ENCODE measurements at places on chromosomes 1 and 21.

GRCh38 chr1:97378596-97378995 lies 542.2 kb downstream of the DPYD start:
- DNase-seq, result no peak

DNA sequence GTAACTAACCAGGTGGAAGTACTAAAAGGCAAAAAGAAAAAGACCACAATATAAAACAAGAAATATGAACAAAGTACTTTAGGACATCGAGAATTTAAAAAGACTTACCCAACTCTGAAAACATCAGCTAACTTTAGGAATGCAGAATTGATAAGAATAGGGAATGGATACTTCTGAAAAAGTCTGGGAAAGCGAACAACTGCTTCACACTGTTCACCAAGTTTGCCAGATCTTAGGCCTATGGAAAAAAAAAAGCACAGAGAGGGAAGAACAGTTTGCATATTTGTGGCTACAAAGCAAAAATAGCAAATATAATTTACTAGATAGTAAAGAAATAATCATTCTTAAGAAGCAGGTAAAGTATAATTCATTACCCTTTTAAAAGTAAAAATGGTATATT lies 14.4 kb downstream of the INTS7 start:
- no peak for DNase-seq

- no peak for DNase-seq
Observed at GRCh38 chr21:42028766-42029425, 18.7 kb upstream of the ZBTB21 start.

DNA sequence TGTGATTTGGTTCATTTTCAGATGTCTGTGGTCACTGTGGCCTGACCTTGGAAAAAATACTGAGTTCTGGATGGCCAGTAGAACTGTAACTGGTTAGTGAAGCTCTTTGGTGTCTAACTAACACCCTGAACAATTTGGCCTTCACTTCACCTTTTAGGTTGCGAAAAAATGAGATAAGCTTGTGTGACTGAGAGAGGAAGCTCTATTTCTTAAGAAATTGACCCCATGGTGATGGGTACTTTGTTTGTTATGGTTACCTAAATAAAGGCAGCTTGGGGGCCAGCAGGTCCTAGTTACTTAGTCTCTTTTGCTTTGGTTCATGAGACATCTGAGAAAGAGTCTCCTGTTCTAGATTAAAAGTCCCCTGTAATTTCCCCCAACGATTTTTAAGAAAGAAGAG lies 181.6 kb downstream of the ZNF326 start:
- DNase-seq, result no peak

- DNase-seq, result no peak
Observed at GRCh38 chr21:31677047-31677446, 17.6 kb downstream of the SOD1 start.

GRCh38 chr21:41459884-41460534 lies 34.0 kb downstream of the MX1 start:
- DNase-seq, result no peak

Data from stimulated activated CD4-positive, alpha-beta T cell treated with anti-CD3 and anti-CD28 coated beads, TNF-alpha, amount 100 ng/mL, for 48 hours (primary cell).